ENCODE measurements at places on chromosomes 7 and 10.
A peak's percentile ranks its signal among the peaks of the same experiment; 100 is the strongest.

- H3K4me3 ChIP-seq: no peak overlapping the region
- peak; percentile 72 for DNase-seq
- H3K4me1 ChIP-seq: peaks cover 9% of the 10 kb centered on the region
- H3K27ac ChIP-seq: no peak overlapping the region
- H3K27me3 ChIP-seq: peaks cover under 1% of the 10 kb centered on the region
- no peaks in the 10 kb centered on the region for H3K36me3 ChIP-seq
These were observed 27.3 kb upstream of the CRHR2 start for GRCh38 chr7:30709549-30709948.

DNA sequence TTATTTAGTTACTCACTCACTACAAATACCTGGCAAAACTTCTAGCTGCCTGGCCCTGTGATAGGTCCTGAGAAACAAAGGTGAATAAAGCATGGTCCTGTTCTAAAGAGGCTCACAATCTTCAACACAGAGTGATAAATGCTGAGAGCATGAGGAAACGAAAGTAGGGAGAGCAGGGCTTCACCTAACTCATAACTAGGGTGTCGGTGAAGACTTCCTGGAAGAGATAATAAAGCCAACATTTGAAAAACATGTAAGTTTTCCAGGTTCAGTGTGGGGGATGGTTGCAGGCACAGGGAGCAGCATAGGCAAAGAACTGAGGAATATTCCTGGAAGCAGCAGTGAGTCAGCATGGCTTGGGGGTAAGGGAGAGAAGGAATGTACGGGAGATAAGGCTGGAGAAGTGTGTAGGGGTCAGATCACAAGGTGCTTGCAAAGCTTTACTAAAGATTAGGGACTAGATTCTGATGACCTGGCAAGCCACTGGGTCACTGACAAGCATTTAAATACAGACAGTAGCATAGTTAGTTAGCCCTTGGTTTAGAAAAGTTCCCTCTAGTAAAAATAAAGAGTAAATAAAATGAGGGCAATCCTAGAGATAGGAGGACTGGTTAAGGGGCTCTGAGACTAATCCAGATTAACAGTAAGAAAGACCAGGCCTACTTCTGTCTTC, 5.1 kb downstream of the KEL start:
- H3K27ac ChIP-seq: no peak overlapping the region
- peaks cover 28% of the 10 kb centered on the region for H3K36me3 ChIP-seq
- no peak overlapping the region for H3K4me3 ChIP-seq
- no peak for DNase-seq
- peaks cover 39% of the 10 kb centered on the region for H3K4me1 ChIP-seq

- H3K4me1 ChIP-seq: no peaks in the 10 kb centered on the region
- H3K27ac ChIP-seq: no peak overlapping the region
- H3K4me3 ChIP-seq: no peak overlapping the region
- no peak for DNase-seq
- H3K27me3 ChIP-seq: peaks cover 16% of the 10 kb centered on the region
These were observed 89.3 kb upstream of the ARID5B start for GRCh38 chr10:61812052-61812721.

- H3K4me1 ChIP-seq: no peaks in the 10 kb centered on the region
- no peaks in the 10 kb centered on the region for H3K27me3 ChIP-seq
- H3K4me3 ChIP-seq: no peak overlapping the region
- H3K27ac ChIP-seq: no peak overlapping the region
- H3K36me3 ChIP-seq: no peaks in the 10 kb centered on the region
These were observed 61.2 kb upstream of the ARHGAP21 start for GRCh38 chr10:24784923-24785322.

DNA sequence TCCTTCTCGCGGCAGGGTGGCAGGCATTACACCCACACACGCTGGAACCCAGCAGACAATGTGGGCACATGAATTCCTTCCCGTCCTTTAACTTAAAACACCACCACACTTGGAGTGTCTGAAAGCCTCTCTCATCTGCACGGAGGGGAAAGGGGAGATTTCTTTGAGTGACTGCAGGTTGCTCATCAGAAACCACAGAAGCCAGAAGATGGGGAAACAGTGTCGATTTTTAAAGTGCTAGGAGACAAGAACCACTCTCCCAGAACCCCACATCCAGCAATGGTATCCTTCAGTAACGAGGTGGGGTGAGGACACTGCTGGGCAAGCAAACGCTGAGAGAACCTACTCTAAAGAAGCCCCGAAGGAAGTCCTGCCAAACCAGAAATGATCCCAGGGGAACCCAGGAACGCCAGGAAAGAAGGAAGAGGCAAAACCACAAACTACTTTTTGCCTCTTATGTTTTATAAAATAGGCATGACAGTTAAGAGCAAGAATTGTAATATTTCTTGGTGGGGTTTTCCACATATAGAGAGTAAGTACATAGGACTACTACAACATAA, 254.3 kb downstream of the ELFN1 start:
- no peaks in the 10 kb centered on the region for H3K4me1 ChIP-seq
- DNase-seq: no peak
- no peak overlapping the region for H3K4me3 ChIP-seq
- no peak overlapping the region for H3K27ac ChIP-seq
- no peaks in the 10 kb centered on the region for H3K27me3 ChIP-seq

- no peaks in the 10 kb centered on the region for H3K27me3 ChIP-seq
- peaks cover 16% of the 10 kb centered on the region for H3K4me1 ChIP-seq
- no peaks in the 10 kb centered on the region for H3K36me3 ChIP-seq
- no peak overlapping the region for H3K27ac ChIP-seq
These were observed 38.6 kb upstream of the WASL start for GRCh38 chr7:123787220-123788007.

GRCh38 chr10:77016278-77016815, 621.3 kb downstream of the KCNMA1 start:
- no peak for DNase-seq
- no peak overlapping the region for H3K4me3 ChIP-seq
- H3K36me3 ChIP-seq: no peaks in the 10 kb centered on the region
- no peak overlapping the region for H3K27ac ChIP-seq
- H3K27me3 ChIP-seq: no peaks in the 10 kb centered on the region

- no peaks in the 10 kb centered on the region for H3K36me3 ChIP-seq
- H3K27me3 ChIP-seq: no peaks in the 10 kb centered on the region
- H3K4me1 ChIP-seq: peaks cover 34% of the 10 kb centered on the region
- DNase-seq: no peak
- H3K4me3 ChIP-seq: peak overlapping the region; percentile 2
These were observed 93.3 kb upstream of the FAM3C start for GRCh38 chr7:121489440-121489839.

DNA sequence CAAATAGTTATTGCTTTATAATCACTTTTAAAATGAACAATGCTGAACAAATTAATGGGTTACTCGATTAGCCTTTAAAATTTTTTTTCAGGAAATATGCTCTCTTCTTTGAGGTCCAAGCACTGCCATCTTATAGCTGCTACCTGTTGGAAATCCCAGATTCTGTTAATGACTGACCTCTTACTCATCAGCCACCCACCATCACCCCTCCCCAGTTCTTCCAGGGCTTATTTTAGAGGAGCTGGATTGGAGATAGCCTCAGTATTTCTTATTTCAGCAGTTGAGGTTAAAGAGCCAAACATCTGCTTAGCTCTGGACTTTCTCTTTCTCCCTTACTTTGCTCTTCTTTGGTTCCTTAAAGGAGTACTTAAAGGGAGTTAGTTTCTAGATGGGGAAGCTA, 420.0 kb downstream of the EXOC4 start:
- no peaks in the 10 kb centered on the region for H3K36me3 ChIP-seq
- peaks cover 27% of the 10 kb centered on the region for H3K4me1 ChIP-seq
- no peak for DNase-seq
- no peaks in the 10 kb centered on the region for H3K27me3 ChIP-seq

DNA sequence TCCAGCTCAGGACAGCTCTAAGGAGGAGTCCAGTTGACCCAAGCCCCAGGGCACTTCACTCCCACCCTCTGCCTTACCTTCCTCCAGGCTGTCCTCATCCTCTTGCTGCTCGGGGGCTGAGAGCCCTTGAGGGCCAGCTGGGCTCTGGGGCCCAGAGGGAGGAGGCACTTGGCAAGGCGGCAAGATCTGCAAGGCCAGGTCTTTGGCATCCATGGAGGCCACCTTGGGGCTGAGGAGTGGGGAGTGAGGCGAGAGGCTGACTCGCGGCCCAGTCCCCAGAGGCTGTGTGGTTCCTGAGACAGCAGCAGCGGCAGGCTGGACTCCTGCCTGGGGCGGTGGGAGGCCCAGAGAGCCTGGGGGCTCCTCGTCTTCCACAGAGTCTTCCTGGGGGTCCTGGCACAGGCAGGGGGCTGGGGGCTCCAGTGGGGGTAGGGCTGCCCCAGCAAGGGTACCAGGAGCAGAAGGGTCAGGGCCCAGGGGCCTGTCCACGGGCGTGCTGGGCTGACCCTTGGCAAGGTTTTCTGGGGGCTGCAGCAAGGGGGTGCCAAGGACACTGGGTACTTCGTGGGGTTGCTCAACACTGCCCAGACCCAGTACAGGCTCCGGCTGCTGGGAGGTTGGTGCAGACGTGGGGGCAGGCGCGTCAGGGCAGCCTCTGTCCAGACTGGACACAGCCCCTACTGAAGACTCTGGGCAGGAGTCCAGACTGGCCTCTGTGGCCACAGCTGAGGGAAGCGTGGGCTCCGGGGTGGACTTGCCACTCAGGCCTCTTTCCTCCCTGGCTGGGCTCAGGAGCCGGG, 6.5 kb downstream of the NACAD start:
- DNase-seq: no peak
- no peak overlapping the region for H3K4me3 ChIP-seq
- no peaks in the 10 kb centered on the region for H3K36me3 ChIP-seq
- H3K27ac ChIP-seq: no peak overlapping the region
- no peaks in the 10 kb centered on the region for H3K4me1 ChIP-seq

- H3K27ac ChIP-seq: no peak overlapping the region
- no peaks in the 10 kb centered on the region for H3K36me3 ChIP-seq
- no peaks in the 10 kb centered on the region for H3K27me3 ChIP-seq
- no peak for DNase-seq
- H3K4me3 ChIP-seq: no peak overlapping the region
These were observed 231.4 kb downstream of the NSUN6 start for GRCh38 chr10:18419945-18420344.

DNA sequence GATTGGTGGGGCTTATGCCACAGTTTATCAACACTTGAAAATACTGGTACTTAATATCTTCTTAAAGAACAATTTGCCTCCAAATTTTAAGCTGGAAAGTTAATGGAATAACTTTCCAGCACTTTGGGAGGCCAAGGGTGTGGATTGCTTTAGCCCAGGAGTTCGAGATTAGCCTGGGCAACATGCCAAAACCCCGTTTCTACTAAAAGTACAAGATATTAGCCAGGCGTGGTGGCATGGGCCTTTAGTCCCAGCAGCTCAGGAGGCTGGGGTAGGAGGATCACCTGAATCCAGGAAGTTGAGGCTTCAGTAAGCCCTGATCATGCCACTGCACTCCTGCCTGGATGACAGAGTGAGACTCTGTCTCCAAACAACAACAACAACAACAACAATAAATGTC, 56.0 kb downstream of the PRF1 start:
- no peaks in the 10 kb centered on the region for H3K27me3 ChIP-seq
- H3K27ac ChIP-seq: no peak overlapping the region
- no peak overlapping the region for H3K4me3 ChIP-seq
- DNase-seq: no peak
- peaks cover 9% of the 10 kb centered on the region for H3K4me1 ChIP-seq

- H3K27ac ChIP-seq: no peak overlapping the region
- no peak overlapping the region for H3K4me3 ChIP-seq
- peak; percentile 30 for DNase-seq
- H3K36me3 ChIP-seq: no peaks in the 10 kb centered on the region
- H3K27me3 ChIP-seq: no peaks in the 10 kb centered on the region
These were observed 72.8 kb upstream of the GLCCI1 start for GRCh38 chr7:7895754-7896153.

GRCh38 chr10:31145986-31146385, 114.3 kb upstream of the ZNF438 start:
- no peak for DNase-seq
- no peak overlapping the region for H3K4me3 ChIP-seq
- peaks cover 22% of the 10 kb centered on the region for H3K4me1 ChIP-seq
- H3K36me3 ChIP-seq: no peaks in the 10 kb centered on the region

DNA sequence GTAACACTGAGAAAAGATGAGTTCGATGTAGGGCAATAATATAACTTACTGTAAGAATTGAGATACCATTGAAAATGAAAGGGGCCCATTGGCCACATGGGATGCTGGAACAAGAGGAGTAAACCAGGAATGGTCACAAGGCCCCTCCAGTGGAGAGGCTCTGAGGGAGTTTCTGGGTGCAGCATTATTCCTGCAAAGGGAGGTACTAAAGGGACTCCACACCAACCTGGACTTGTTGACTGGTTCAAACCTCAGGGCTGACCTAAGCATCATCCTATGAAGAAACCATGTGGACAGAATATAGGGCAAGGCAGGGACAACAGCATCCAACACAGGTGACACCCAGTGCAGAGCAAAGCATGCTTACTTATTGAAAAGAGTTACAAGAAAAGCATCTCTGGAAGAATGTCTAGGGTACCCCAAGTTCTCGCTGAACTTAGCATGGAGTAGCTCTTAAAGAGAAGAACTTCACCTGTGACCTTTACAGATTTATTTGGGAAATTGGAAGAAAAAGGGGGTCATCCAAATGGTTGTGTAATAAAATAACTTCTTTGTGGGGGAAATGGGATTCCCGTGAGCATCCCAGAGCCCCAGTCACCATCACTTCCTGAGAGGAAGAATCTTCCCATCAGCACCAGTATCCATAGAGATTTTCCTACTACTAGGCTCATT, 34.7 kb downstream of the PRSS2 start:
- peaks cover 26% of the 10 kb centered on the region for H3K27me3 ChIP-seq
- no peak overlapping the region for H3K27ac ChIP-seq
- no peak for DNase-seq
- peaks cover 25% of the 10 kb centered on the region for H3K4me1 ChIP-seq
- H3K36me3 ChIP-seq: peaks cover 7% of the 10 kb centered on the region
